A549 treated with DMSO at 1 μM for 4 hours (cell line): ENCODE measurements at places on chromosomes 16 and 17. TPM values are rescaled to one million over a fixed set of nuclear protein-coding genes. Genes with fewer than 3 reads are reported as not detected.

KRTAP4-5 gene
- total RNA-seq: not detected in 5 replicates

WNT9B gene
- total RNA-seq: not detected in 5 replicates

MYH11 gene
- 0.02 to 0.22 TPM (median 0.03 TPM) in 4 of 5 replicates, not detected in the other for total RNA-seq

SLC5A10 gene
- total RNA-seq: 0.12 to 0.25 TPM (median 0.18 TPM) in 5 replicates

MIS12 gene
- 17.7 to 20.1 TPM (median 18.4 TPM) in 5 replicates for total RNA-seq

ITGB4 gene
- 44.5 to 54.7 TPM (median 48.0 TPM) in 5 replicates for total RNA-seq

HEATR3 gene
- total RNA-seq: 12.0 to 19.0 TPM (median 17.0 TPM) in 5 replicates

ZNF205 gene
- 10.9 to 15.0 TPM (median 12.1 TPM) in 5 replicates for total RNA-seq

HOXB1 gene
- not detected in 5 replicates for total RNA-seq

IGFALS gene
- total RNA-seq: 0.07 to 0.13 TPM in 2 of 5 replicates, not detected in the others

KCNG4 gene
- total RNA-seq: not detected in 5 replicates
